Eye (tissue), 1 donor: ENCODE measurements at places on chromosomes 6 and 20.

GRCh38 chr20:5977223-5977622, 26.8 kb downstream of the MCM8 start:
- DNase-seq = no peak

DNA sequence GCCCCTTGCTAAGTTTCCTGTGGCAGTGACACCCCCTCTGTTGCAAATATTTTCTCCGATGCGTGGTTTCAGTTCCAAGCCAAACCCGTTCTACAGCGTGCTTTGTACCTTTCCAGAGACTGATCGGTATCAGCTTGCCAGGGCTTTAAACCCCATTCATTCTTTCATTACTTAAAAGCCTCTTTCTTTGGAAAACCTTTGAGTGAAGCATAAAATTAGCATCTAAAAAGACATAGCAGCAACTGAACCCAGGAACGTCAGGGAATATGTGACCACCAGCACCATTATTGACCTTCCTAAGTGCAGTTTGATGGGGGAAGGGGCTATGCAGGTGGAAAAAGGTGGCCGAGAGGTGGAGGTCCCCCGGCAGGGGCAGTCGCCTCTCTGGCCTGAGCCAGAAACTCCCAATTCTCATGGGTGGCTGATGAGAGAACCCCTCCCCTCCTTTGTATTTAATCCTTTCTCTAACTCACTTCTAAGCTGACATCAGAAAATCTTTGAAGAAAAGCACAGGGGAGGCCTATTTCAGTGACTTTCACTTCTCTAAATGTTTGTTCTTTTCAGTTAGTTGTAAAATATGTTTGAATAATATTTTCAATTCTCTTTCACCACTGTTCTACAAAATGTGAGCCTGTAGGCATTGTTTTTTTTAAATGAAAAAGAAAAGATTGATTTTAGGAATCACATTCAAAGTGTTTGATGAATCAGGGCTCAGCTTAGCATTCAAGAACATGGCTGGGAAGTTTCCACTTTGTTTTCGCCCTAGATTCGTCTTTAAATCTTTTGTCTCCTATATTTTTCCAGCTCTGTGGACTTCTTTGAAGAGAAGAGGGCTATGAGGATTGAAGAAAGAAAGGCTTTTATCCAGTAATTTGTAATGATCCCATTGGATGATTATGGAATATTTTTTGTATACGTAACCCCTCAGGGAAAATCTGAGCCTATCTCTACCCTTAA, 89.2 kb downstream of the RSPH3 start:
- DNase-seq = peak; percentile 36

DNA sequence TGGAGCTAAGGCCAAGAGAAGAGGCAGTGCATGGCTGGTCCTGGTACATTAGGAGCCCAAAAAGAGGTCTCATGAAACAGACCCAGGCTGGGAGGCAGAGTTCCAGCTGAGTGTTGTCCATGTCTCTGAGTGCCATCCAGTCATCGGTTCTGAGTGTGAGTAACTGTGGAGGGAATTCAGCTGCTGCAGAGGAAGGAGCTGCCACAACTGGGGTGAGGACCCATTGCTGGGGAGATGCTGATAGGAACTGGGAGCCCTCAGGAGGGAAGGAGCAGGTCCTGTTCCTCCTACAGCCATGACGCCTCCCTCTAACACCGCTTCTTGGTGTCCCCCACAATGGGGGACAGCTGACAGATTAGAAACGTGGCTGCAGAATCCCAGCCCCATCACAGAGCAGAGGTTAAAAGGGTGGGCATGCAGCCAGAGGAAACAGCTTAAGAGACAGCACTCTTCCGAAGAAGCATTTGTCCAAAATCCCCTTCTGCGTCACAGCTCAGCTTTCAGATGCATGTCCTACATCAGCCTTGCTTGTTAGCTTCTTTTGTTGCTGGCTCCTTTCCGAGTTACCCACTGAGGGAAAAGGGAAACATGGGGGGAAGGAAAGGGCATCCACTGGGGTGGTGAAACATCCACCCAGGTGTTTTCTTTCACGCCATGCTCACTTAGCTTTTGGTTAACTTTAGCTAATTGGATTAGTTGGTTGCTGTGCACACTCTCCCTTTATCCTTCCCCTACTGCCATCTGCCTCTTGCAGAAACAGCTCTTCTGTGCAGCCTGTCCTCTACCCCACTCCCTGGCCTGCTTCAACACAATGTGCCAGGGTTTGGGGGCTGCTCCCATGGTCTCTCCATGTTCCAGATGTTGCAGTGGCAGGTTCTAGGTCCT, 239.2 kb downstream of the SYNDIG1 start:
- DNase-seq = peak; percentile 38

GRCh38 chr20:1882026-1882425, 13.2 kb upstream of the SIRPA start:
- no peak for DNase-seq

DNA sequence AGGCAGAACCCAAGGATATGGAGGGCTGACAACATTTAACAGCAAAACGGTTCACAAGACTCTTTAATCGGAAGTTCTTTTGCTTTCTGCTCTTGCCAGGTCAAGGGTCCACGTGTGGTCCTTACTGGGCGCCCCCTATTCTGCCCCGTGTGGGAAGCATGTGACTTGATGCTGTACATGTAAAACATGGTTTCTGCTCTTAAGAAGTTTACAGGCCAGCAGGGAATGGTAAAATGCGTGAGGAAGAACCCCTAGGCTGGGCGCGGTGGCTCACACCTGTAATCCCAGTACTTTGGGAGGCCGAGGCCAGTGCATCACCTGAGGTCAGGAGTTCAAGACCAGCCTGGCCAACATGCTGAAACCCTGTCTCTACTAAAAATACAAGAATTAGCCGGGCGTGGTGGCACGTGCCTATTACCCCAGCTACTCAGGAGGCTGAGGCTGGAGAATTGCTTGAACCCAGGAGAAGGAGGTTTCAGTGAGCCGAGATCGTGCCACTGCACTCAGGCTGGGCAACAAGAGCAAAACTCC, 19.3 kb downstream of the ZNF217 start:
- DNase-seq = no peak

GRCh38 chr6:5670811-5671561, 335.7 kb downstream of the NRN1 start:
- peak; percentile 50 for DNase-seq

- peak; percentile 78 for DNase-seq
Observed at GRCh38 chr6:17725083-17725482, 18.4 kb upstream of the NUP153 start.

- DNase-seq = peak; percentile 86
Observed at GRCh38 chr6:89970609-89971337, 76.5 kb downstream of the GJA10 start.

DNA sequence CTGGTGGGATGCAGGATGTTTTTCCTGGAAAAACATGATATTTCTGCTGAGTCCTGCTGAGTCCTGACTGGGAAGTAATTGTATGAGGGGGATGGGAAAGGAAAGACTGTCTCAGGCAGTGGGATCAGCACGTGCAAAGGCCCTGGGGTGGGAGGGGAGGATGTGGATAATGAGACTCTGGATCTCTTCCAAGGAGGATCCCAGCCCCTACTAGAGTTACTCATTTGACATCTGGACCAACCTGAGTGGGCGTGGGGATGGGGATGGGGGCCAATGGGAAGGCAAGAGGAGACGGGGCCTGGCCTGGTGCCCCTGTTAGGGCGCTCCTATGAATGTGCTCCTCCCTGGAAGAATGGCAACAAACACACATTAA, 73.0 kb downstream of the CD40 start:
- no peak for DNase-seq

- no peak for DNase-seq
Observed at GRCh38 chr6:43268782-43269272, 25.5 kb downstream of the TTBK1 start.
